Lower lobe of right lung (tissue), 2 donors: ENCODE measurements at places on chromosomes 2 and 18.

- no peaks in the 10 kb centered on the region for H3K36me3 ChIP-seq
- H3K27me3 ChIP-seq: no peaks in the 10 kb centered on the region
- H3K4me1 ChIP-seq: peaks cover 59% of the 10 kb centered on the region
- DNase-seq: no peak
- no peak overlapping the region for H3K4me3 ChIP-seq
Measured at GRCh38 chr2:102046135-102046986, 54.6 kb downstream of the IL1R2 start.

- no peak overlapping the region for H3K27ac ChIP-seq
- no peak overlapping the region for H3K4me3 ChIP-seq
- H3K36me3 ChIP-seq: peaks cover 10% of the 10 kb centered on the region
- no peaks in the 10 kb centered on the region for H3K27me3 ChIP-seq
- no peaks in the 10 kb centered on the region for H3K4me1 ChIP-seq
Measured at GRCh38 chr2:7020468-7020867, 103.3 kb downstream of the RNF144A start.

GRCh38 chr2:230097424-230097823 is 28.7 kb upstream of the SLC16A14 start:
- no peak overlapping the region for H3K4me3 ChIP-seq
- H3K36me3 ChIP-seq: no peaks in the 10 kb centered on the region
- no peak for DNase-seq
- H3K27ac ChIP-seq: no peak overlapping the region
- no peaks in the 10 kb centered on the region for H3K27me3 ChIP-seq

DNA sequence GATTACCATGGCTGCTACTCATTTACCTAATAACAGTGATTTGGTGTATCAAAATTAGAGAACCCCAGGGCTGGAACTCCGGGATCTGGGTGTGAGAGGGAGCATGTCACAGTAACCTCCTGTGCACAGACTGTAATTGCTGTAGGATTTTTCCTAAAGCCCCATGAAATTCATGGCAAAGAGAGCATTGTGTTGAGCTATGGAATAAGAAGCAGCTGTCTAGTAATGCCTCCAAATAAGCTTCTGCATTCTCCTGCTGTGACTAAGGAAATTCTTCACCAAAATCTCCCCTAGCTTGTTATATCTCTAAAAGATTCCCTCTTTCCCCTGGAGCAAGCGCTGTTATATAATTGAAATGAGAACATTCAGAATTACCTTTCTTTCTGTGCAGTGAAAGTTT is 158.1 kb upstream of the SPATS2L start:
- no peak overlapping the region for H3K27ac ChIP-seq
- DNase-seq: no peak
- H3K27me3 ChIP-seq: no peaks in the 10 kb centered on the region
- H3K4me3 ChIP-seq: no peak overlapping the region
- H3K4me1 ChIP-seq: no peaks in the 10 kb centered on the region

GRCh38 chr2:7736646-7737305 is 819.6 kb downstream of the RNF144A start:
- H3K36me3 ChIP-seq: no peaks in the 10 kb centered on the region
- no peak overlapping the region for H3K4me3 ChIP-seq
- no peak overlapping the region for H3K27ac ChIP-seq
- no peak for DNase-seq
- H3K4me1 ChIP-seq: no peaks in the 10 kb centered on the region

DNA sequence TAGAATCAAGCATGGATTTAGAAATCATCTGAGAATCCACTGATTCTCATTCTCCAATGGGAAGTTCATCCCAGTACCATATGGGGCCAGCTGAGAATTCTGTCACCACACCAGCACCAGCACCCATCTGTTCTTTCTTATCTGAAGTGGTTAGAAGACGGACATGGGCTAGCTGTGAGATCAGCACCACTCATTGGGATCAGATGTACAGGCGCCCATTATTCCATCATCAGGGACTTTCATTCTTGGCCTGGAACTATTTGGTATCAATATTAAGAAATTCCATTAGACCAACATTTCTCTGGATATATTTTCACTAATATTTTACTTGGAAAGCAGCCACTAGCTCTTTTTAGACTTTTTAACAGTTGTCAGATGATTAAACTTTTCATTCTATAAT is 185.9 kb upstream of the LINC00305 start:
- no peaks in the 10 kb centered on the region for H3K4me1 ChIP-seq
- no peak for DNase-seq
- H3K36me3 ChIP-seq: no peaks in the 10 kb centered on the region
- H3K27ac ChIP-seq: no peak overlapping the region

GRCh38 chr2:216565956-216566355 is 67.3 kb upstream of the IGFBP2 start:
- no peak for DNase-seq
- H3K27ac ChIP-seq: no peak overlapping the region
- no peak overlapping the region for H3K4me3 ChIP-seq

DNA sequence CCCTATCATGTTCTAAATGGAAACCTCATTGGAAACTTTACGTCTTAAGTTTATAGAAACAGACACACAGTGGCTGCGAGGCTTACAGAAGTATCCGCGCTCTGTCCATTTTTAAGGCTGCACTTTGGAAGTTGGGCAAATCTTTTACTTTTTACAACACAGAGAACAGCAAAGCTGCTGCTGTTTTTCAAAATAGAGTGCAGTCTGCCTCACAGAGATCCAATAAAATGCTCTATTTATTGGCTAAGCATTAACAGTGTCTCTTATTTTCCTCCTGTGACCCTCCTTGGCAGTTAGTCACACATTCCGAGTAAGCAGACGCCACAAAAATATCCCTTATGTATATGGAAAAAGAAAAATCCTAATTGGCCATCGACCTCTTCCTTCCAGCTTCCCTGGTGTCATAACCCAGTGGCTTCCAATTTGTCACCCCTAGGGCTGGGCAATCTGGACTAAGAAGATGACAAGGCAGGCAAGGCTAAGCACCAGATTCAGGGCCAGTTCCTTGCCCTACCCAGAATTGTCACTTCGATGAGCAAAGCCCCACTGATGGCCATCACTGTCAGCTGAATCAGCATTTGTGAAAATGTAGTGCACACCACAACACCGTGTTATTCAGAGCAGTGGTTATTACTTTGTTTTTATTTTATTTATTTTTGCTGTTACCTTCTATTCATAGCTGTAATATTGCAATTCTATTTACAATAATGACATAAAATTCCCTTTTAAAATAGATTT is 47.7 kb upstream of the MEIS1 start:
- no peaks in the 10 kb centered on the region for H3K4me1 ChIP-seq
- DNase-seq: no peak
- no peak overlapping the region for H3K27ac ChIP-seq
- no peaks in the 10 kb centered on the region for H3K27me3 ChIP-seq
- no peak overlapping the region for H3K4me3 ChIP-seq
- no peaks in the 10 kb centered on the region for H3K36me3 ChIP-seq

DNA sequence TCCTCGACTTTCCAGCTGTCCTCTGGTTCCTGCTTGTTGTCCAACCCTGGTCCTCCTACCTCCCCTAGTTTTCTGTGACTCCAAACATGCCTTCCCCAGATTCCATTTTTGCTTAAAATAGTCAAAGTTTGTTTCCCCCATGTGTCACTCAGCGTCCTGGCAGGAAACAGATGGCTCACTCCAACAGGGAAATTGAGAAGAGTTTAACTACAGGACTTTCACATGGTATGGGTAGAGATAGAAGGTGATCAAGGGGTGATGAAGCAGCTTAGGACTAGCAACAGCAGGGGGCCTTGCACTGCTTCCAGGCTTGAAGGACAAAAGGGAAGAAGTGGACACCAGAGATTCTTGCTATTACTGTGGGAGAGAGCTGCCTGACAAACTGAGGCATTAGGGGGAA is 6.1 kb upstream of the CUL3 start:
- peaks cover 8% of the 10 kb centered on the region for H3K4me1 ChIP-seq
- H3K36me3 ChIP-seq: no peaks in the 10 kb centered on the region
- DNase-seq: no peak
- no peak overlapping the region for H3K27ac ChIP-seq
- no peaks in the 10 kb centered on the region for H3K27me3 ChIP-seq

DNA sequence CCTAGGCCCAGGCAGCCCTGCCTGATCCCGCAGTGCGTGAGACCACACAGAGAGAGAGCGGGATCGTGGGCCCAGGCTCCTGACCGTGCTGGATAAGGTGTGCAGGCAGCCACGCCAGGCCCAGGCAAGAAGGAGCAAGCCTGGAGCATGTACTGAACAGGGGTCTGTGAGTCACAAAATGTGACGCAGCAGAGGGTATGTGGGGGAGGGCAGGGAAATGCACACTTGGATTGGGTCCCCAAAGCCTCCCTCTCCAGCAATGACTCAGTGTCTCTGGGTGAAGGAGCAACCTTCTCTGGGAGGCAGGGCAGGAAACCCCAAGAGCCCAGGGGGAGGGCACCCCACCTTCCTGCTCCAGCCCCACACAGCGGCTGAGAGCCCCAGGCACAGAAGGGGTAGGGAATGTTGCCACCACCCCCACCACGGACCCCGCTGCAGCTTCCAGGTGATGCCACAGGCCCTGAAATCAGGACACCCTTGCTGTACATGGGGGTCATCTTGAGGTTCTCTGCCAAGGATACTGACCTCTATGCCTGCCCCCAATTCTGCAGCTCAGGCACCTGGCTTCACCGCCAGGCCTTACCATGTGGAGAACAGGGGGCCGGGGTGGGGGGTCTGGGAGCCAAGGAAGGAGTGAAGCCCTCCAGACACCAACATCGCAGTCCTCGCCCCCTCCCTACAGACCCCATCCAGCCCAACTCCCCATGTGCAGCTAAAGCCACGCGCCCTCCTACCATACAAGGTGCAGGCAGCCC is 1.3 kb upstream of the GPC1 start:
- no peaks in the 10 kb centered on the region for H3K36me3 ChIP-seq
- H3K4me3 ChIP-seq: peak overlapping the region; percentile 68
- no peak overlapping the region for H3K27ac ChIP-seq
- peaks cover 29% of the 10 kb centered on the region for H3K4me1 ChIP-seq
- DNase-seq: peak; percentile 47

DNA sequence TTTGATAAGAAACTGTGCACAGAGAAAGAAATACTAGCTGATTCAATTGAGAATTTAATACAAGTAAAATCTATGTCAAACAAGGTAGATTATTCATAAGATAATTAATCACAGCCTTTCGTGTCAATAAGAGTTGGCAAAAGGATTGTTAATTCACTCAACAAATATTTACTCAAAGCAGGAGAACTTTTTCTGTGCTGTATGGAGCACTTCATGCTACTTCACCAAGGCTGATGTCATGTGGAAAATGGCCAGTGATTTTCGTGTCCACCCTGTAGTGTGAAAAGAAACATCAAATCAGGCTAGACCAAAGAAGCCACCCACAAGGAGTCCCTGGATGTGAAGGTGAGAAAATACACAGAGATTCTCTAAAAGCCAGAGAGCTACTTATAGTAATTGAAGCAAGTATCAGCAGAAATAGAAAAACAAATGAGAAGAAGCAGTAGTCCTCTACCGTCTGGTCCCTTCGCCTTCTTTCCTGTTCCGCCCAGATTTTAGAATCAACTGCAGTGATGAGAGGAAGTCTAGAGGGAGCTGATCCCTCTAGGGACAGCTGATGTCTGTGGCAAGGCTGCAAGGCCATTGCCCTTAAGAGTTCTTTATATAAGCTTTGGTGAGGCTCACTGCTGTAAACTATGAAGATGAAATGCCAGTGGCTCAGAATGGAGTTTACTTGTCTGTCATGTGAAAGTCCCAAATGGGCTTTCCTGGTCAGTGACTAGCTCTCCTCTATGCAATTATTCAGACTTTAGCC is 201.3 kb upstream of the APCDD1 start:
- H3K4me1 ChIP-seq: peaks cover 11% of the 10 kb centered on the region
- H3K27me3 ChIP-seq: no peaks in the 10 kb centered on the region
- no peak overlapping the region for H3K4me3 ChIP-seq

DNA sequence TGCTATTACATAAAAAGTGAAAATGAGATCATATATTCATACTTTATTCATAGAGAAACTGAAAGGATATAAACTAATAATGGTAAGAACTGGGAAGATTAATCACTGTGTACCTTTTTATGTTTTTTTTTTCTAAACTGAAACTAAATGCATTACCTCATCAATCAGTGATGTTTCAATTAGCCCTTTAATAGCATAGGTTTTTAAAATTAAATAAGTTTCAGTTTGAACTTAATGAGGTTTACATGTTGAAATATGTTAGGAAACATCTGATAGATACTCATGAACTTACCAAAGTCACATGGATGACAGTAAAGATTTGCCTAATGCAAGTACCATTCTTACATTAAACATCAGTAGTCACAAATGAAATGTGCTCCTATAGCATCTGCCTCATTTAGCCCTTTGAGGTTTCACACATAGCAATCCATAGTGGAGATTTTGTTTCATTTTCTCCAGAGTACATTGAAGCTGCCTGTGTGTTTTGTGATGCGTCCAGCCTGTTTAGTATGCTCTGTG is 8.9 kb downstream of the MAPRE2 start:
- peaks cover 68% of the 10 kb centered on the region for H3K4me1 ChIP-seq
- peak overlapping the region; percentile 54 for H3K27ac ChIP-seq
- DNase-seq: no peak
- H3K4me3 ChIP-seq: peak overlapping the region; percentile 7
- H3K27me3 ChIP-seq: no peaks in the 10 kb centered on the region

GRCh38 chr2:19488009-19488691 is 129.7 kb upstream of the OSR1 start:
- peaks cover 4% of the 10 kb centered on the region for H3K4me1 ChIP-seq
- no peak overlapping the region for H3K27ac ChIP-seq
- H3K36me3 ChIP-seq: no peaks in the 10 kb centered on the region
- no peaks in the 10 kb centered on the region for H3K27me3 ChIP-seq

GRCh38 chr2:144592500-144593256 is 72.8 kb upstream of the ZEB2 start:
- peaks cover 20% of the 10 kb centered on the region for H3K4me1 ChIP-seq
- no peak overlapping the region for H3K27ac ChIP-seq
- no peak for DNase-seq
- H3K4me3 ChIP-seq: no peak overlapping the region
- H3K27me3 ChIP-seq: no peaks in the 10 kb centered on the region
- H3K36me3 ChIP-seq: no peaks in the 10 kb centered on the region

GRCh38 chr2:50111067-50111466 is 920.9 kb downstream of the NRXN1 start:
- no peak overlapping the region for H3K4me3 ChIP-seq
- no peak for DNase-seq
- H3K27ac ChIP-seq: no peak overlapping the region
- H3K36me3 ChIP-seq: no peaks in the 10 kb centered on the region
- H3K27me3 ChIP-seq: no peaks in the 10 kb centered on the region

- DNase-seq: no peak
- no peaks in the 10 kb centered on the region for H3K4me1 ChIP-seq
- H3K27ac ChIP-seq: no peak overlapping the region
Measured at GRCh38 chr2:104584393-104584792, 269.5 kb upstream of the POU3F3 start.

GRCh38 chr2:20444101-20444992 is 2.5 kb upstream of the RHOB start:
- H3K27me3 ChIP-seq: no peaks in the 10 kb centered on the region
- no peak for DNase-seq
- peaks cover 14% of the 10 kb centered on the region for H3K36me3 ChIP-seq
- H3K4me1 ChIP-seq: peaks cover 33% of the 10 kb centered on the region

DNA sequence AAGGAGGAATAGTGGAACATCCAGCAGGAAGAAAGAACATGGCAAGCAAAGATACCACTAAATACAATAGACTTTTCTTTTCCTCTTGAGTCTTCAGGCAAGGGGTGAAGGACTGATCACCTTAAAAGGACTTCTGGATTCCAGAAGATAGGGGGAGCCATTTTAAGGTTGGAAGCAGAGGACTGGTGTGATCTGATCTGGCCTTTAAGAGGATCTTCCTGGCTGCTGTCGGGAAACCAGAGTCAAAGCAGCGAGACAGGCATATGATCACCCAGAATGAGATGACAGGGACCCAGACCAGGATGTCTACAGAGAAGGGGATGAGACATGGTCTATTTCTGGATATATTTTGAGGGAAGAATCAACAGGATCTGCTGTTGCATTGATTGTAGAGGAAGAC is 558.0 kb downstream of the STK39 start:
- no peaks in the 10 kb centered on the region for H3K27me3 ChIP-seq
- H3K4me3 ChIP-seq: no peak overlapping the region
- DNase-seq: no peak
- H3K27ac ChIP-seq: no peak overlapping the region
